OCI-LY7 (cell line): ENCODE measurements at places on chromosomes 2 and 18. TPM values are rescaled to one million over a fixed set of nuclear protein-coding genes. Genes with fewer than 3 reads are reported as not detected.

PLCD4 gene
- total RNA-seq, result 0.48 TPM in 1 of 2 replicates, not detected in the other

L3MBTL4 gene
- total RNA-seq, result not detected in 2 replicates

RESP18 gene
- total RNA-seq, result not detected in 2 replicates

RSAD2 gene
- total RNA-seq, result not detected in 2 replicates

ANKRD53 gene
- not detected in 2 replicates for total RNA-seq

CD226 gene
- total RNA-seq, result 0.25 TPM in 1 of 2 replicates, not detected in the other

SH3RF3 gene
- not detected in 2 replicates for total RNA-seq

TFCP2L1 gene
- 1.4 and 3.7 TPM in 2 replicates for total RNA-seq

COL5A2 gene
- 0.39 and 0.61 TPM in 2 replicates for total RNA-seq
